ENCODE measurements at places on chromosomes 6 and 20. TPM values are rescaled to one million over a fixed set of nuclear protein-coding genes. Genes with fewer than 3 reads are reported as not detected.

Gene KCNK15
- not detected for total RNA-seq

Gene ULBP1
- 0.03 TPM for total RNA-seq

Gene GRM1
- total RNA-seq = not detected

Gene TMEM217
- 0.31 TPM for total RNA-seq
